ENCODE measurements at places on chromosomes 7 and 10.

- DNase-seq = no peak
Measured at GRCh38 chr7:155964543-155964942, 152.3 kb upstream of the SHH start.

- no peak for DNase-seq
Measured at GRCh38 chr7:123599766-123600165, 1.9 kb upstream of the ASB15 start.

DNA sequence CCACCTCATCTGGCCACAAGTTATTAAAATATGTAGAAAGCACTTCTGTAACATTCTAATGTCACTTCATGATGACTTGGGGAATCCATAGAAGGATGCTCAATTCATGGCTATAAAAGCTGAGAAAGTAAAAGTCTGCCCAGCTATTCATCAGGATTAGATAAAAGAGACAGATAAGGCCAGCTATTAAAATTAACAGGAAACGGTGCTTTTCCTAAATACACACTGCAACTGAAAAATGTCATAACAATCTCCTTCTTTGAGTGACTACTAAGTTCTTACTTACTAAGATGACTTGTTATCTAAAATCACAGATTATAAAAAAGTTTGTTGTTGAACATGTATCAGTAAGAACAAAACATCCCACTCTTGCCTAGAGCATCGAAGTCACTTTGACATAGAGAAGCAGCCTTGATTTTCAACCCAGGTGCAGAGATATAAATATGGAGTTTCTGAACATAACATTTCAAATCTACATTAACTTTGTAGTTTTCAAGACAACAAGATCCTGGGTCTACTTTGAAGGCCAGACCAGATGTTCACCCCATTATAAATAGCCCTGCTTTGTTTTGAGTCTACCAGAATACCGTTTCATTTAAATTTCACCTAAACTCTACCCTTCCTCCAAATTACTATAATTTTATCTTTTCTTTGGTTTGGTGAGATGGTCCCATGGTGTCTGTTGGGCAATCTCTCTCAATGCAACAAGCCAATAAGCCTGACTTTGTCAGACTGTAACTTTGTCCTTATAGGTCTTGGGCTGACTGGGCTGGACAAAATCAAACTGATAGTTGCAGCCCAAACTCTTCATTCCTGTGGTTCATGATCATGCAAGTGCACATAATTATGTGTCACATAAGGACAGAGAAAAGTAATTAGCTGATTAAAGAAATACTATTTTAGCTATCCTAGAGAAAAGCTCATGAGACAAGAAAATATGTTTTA, 24.0 kb downstream of the HYCC1 start:
- DNase-seq = no peak

DNA sequence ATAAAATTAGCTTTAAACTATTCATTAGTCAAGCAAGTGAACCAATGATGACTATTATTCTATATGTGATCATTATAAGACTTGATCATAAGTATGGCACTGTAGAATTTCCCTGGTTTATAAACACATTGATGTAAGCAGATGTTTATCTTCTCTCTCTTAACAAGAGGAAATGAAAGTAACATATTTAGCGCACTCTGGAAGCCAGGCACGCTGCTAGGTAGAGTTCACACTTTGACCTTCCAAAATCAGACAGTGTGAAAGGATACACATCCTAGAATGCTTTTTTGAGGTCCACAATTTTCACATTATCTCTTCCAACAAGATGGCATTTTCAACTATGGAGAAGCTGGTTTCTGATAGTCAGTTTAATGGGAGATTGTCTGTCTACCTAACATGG, 529.4 kb upstream of the IGFBP3 start:
- DNase-seq = no peak

DNA sequence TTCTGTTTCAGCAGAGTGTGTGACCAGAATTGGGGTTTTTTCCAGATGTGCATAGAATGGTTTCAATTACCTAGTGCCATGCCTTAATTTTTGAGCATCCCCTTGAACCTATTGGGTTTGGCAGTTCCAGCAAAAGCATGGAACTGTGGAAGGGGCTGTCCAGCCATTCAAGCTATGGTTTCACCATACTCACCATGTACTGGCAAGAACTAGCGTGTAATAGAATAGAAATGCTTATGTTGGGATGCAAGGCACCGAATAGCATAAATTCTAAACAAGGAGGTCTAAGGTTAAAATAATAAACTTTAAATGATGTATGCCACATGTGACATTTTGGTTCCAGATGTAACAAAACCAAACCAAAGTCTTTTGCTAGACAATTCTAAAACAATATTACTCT, 91.4 kb downstream of the MTERF1 start:
- DNase-seq = no peak

GRCh38 chr10:1597370-1598146, 139.8 kb downstream of the ADARB2 start:
- DNase-seq = no peak
